ENCODE measurements at places on chromosomes 7 and 10. TPM values are rescaled to one million over a fixed set of nuclear protein-coding genes. Genes with fewer than 3 reads are reported as not detected.

CDHR1 gene
- total RNA-seq, result 0.09 TPM

LIPK gene
- not detected for total RNA-seq

LRIT1 gene
- total RNA-seq, result not detected

PHF14 gene
- 40.7 TPM for total RNA-seq

NXPH1 gene
- total RNA-seq, result not detected

CYP2C9 gene
- total RNA-seq, result not detected

KAZALD1 gene
- total RNA-seq, result 0.54 TPM
